ENCODE measurements at places on chromosomes 1 and 21.

DNA sequence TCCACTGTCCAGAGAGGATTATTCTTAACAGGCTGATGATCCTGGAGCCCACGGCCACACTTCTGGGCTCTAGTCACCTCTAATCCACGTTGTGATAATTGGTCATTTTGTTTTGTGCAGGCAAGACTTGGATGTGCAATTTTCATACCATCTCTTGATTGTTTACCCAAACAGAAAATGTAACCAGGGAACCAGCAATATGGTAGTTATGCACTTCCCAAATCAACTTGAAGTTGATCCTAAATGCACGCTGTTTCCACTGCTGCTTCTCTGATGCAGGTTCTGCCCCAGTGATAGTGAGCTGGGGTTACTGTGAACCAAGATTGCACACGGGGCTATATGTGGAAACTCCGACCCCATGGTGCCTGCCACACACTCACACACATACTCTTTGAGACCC, 14.7 kb upstream of the KCNJ15 start:
- DNase-seq: no peak

- no peak for DNase-seq
Measured at GRCh38 chr1:219209578-219209977, 35.9 kb downstream of the LYPLAL1 start.

DNA sequence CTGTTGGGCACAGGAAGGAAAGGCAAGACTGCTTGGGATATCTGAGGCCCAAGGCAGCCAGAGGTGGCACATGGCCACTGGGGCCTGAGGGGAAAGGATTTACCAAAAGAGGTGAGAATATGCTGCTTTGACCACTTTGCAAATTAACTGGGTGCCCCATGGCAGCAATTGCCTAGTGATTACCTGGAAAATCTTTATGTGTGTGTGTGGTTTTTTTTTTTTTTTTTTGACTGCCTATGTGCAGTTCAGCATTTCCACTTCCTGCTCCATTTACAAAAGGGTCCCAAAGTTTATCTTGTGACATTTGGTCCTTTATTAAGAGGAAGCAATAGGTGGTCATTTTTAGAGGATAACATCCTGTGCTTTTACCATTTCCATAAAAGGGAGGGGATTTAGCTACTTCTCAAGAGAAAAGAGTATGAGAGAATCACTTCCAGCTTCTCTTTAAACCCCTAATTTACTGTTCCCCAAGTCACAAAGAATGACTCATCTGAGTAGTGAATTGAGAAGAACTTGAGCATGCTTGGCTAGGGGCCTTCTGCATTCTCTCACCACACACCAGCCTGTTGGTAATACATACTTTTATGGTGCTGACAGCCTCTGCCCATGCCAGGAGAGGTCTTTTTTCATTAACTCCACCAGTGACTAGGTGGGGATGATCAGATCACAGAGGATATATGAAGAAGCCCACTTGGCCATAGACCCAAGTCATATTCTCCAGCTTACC, 52.1 kb downstream of the SYDE2 start:
- no peak for DNase-seq

DNA sequence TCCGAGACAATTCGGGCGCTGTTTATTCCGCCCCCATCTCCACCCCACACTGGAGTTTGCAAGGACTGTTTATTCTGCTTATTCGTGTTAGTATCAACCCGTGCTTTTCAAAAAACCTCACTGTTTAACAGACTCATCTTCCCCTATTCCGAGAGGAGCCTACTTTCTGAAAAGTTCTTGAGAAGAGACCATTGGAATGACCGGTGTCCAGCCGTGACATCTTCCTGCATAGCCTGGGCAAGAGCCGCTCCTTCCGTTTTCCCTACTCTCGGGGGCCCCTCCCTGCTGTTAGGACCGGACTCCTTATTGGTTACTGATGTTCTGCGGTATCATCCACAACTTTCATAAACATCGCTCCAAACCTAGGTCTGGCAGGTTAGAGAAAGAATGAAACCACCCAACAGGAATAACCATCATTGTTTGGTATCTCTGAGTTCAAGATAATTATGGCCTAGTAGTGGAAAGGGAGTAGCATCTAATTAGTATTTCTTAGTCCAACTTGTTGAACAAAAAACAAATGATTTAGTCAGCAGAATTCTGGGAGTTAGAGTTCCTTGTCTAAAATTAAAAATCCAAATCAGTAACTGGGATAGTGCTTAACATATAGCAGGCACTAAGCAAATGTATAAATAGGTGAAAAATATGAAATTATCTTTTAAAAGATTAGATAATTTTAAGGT, 837 bp downstream of the STXBP3 start:
- peak; percentile 71 for DNase-seq

DNA sequence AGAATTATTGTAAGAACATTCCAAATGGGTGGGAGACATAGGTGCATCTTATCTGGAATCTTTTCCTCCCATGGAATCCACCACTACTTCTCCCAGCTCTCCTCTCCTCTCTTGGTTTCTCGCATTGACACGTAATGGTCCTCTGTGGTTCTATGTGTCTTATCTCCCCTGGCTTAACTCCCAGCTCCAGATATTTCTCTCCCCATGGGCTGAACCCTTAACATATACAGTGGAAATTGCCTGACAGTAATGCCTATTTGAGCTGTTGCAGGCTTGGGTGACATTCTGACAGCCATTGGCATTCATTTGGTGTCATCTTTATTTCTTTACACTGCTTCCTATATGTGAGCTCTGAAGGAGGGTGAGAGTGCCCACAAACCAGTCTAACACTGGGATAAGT, 118.3 kb downstream of the SPATA46 start:
- DNase-seq: no peak

GRCh38 chr1:230354005-230354404, 72.1 kb downstream of the PGBD5 start:
- DNase-seq: no peak

DNA sequence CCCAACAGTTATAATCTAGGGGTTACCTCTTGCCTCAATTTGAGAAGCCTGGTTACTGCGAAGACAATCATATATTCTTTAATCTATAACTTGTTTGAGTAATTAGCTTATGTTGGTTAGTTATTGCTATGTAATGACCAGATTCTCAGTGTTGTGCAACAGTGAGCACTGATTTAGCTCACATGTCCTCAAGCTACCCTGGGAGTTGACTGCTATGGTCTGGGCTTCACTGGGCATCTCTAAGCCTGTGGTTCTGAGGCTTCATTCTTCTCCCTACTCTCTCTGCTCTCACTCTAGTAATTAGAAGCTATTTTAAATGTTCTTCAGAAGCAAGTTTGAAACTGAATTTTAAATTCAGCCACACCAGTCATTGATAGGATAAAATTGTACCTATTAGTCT, 371.8 kb downstream of the PBX1 start:
- DNase-seq: no peak

DNA sequence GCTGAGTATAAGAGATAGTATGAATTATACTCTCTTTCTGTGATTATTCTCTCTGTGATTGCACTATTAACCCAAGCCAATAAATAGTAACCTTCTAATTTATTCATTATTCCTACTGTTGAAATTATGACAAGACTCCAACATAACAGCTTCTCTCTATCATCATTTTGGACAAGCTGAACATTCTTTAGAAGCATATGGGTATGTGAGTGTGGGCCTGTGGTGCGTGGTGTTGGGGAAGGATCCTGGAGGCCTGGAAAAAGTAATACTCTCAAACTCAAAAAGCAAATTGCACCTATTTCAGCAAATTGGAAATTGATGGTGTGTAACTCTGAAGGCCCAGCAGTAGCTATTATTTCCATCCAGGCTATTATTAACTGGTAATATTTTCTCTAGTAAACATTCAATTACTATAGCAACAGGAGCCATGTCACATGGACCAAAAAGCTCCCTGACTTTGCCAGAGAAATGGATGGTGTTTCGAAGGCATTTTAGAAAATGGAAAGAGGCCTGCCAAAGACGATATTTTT, 502.8 kb downstream of the LTN1 start:
- DNase-seq: no peak

DNA sequence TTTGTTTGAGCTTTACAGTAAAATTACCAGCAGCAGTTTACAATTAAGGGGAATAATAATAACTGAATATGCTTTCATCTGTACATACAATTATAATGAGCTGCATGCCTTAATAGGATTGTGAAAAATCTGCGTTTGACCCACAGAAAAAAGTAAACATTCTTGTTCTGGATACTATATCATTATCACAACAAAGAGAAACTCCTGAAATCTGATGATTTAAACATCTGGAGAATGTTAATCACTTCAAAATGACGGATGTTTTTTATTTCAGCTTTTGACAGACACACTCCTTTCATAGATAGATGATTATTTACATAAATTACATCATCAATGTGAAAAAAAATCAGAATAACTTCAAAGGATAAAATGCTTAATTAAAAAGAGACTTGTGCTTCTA, 58.5 kb downstream of the TYW3 start:
- DNase-seq: no peak

DNA sequence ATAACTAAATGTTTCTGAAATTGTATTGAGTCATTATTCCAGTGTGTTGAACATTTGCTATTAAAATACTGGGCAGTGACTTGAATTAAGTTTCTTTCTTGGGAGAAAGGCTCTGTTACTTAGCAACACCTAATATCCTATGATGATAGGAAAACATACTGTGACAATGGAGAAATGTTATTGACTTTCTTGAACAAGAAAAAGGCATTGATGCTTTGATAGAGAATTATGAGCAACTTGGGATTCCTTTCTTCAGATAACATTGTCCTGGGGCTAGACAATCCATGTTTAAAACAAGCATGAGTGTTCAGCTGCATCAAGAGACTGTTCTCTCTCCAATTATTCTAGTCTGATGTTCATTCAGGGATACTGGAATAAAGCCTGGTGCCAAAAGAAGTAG, 215.9 kb upstream of the L1TD1 start:
- DNase-seq: peak; percentile 9

DNA sequence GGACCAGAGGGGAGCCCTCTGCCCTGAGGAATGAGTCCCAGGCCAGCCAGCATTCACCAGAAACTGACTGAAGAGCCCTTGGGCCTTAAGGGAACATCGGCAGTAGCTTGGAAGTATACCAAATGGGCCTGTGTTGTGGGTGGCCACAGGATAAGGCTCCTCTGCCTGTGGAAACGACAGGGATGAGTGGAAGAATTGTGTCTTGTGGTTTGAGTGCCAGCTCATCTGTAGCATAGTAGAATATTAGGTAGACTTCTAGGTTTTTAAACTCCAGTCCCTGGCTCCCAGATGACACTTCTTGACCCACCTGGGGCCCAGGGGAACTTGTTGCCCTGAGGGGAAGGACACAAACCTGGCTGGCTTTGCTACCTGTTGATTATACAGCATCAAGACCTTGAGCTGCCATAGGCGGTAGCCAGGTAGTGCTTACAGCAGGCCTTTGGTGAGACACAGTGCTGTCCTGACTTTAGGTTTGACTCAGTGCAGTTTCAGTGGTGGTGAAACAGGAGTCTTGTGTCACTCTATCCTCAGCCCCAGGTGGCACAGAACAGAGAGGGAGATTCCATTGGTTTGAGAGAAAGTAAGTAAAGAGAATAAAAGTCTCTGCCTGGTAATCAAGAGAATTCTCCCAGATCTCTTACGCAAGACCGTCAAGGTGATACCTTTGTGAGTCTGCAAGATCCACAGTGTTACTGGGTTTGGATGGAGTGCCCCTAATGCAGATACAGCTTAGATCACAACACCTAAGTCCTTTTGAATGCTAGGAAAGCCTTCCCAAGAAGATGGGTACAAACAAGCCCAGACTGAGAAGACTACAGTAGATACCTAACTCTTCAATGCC, 50.2 kb downstream of the RABGAP1L start:
- DNase-seq: no peak

DNA sequence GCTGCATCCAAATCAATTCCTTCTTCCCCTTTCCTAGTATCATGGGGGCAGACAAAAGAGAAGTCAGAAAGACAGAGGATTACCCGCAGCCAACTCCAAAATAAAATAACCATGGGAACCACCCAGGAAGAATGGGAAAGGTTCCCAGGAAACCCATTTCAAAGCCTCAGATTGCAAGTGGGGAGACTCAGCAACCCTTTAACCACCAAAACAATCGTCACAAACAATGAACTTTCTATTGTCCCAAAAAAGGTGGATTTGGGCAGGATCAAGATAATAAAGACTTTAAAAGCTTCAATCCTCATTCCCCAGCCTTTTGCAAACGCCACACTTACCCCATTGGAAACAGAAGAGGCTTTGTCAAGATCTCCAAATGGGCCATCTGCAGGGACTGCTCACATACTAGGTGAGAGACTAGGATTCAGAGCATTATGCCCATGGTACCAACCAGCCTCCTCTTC, 5.1 kb downstream of the TIAM1 start:
- no peak for DNase-seq

DNA sequence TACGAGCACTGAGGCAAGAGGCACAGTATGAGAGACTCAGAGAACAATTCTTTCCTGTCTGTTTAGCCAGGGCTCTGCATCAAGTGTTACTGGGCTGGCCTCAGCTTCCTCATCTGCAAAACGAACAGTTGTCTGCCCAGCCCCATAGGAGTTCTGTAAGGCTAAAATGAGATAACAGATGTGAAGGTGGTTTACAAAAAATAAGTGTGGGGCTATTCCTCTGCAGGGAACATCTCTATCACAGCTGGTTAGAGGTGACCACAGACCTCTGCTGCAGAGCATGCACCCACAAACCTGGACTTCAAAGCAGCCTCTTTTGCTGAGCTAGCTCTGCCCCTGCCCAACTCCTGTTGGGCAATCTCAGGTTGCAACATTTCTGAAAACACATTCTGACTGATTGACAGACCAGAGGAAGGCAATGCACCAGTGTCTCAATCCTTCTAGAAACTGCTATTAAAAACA, 10.5 kb upstream of the OLIG1 start:
- DNase-seq: no peak

- DNase-seq: no peak
Measured at GRCh38 chr1:103177108-103177775, 68.9 kb upstream of the COL11A1 start.

DNA sequence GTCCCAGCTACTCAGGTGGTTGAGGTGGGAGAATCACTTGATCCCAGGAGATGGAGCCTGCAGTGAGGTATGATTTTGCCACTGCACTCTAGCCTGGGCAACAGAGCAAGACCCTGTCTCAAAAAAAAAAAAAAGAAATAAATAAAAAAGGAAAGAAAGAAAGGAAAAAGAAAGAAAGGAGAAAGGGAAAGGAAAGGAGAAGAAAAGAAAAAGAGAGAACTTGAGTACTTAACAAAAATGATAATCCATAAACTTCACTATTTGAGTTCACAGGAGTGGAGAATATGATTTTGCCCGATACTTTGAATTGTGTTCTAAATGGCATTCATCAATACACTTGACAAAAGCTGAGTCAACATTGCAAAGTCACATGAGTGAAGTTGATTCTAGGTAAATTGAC, 23.8 kb upstream of the ZNF281 start:
- no peak for DNase-seq

DNA sequence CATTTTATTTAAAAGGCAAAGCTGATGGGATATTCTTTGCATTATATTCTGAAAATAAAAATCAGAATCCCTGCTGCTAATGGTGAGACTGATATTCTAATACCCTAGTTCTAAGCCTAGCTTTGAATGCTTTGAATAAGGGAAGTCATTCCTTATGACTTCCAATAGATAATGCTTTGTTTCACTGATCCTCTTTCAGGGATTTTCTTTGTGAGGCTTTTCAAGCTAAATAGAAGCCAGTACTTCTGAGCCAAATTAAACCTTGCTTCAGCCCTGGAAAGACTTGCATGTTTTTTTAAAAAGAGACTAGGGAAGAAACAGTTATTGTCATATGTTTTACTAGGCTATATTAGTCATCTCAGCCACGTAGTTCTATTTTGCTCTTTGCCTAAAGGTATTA, 68.5 kb upstream of the CACYBP start:
- no peak for DNase-seq

- DNase-seq: no peak
Measured at GRCh38 chr1:80540149-80540548, 1260.6 kb upstream of the ADGRL2 start.

- no peak for DNase-seq
Measured at GRCh38 chr21:44778499-44778911, 23.1 kb downstream of the UBE2G2 start.

Measured in forelimb muscle (tissue), 1 donor.